Effector memory CD4-positive, alpha-beta T cell (primary cell): ENCODE measurements at places on chromosomes 13 and 19.

GRCh38 chr19:14603990-14604387 is 21.1 kb downstream of the CLEC17A start:
- no peak for DNase-seq

- DNase-seq, result no peak
Measured at GRCh38 chr13:18977857-18978256, 203.8 kb downstream of the TUBA3C start.

DNA sequence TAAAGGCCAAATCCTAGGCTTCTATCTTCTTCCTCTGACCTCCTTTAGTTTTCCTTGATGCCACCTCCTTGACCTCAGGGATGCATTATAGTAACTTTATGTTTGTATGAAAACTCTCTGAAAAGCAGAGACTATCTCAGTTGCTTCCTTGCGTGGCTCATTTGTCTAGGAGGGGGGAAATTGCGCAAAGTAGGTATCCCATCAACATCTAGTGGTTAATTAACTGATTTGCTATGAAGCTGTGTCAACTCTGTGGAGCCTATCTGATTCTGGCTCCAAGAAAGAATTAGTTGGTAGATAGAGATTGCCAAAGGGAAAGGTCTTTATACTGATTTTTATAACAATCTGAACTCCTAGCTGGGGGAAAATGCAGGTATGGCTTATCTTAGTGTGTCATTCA is 82.1 kb upstream of the FRY start:
- no peak for DNase-seq

DNA sequence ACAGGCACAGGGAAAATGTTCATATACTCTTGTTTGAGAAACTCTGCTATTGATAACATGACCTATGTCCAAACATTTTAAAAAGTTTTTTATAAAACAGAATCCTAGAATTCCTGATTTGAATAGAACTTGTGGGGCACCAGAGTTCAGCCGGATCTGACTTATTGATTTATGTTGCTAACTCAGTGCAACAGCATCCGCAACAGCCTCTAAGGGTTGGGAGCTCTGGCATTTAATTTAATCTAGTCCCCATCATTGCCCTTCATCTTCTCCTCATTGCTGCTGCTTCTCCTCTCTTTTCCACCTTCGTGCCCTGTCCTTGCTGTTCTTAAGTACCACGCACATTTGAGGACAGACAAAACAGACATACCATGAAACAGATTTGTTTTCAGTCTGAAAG is 214.5 kb downstream of the FGF14 start:
- DNase-seq, result no peak

- DNase-seq, result no peak
Measured at GRCh38 chr13:49082653-49083536, 107.2 kb downstream of the FNDC3A start.

GRCh38 chr19:29674374-29675119 is 9.3 kb downstream of the PLEKHF1 start:
- DNase-seq, result no peak

GRCh38 chr13:47039106-47039505 is 142.3 kb upstream of the HTR2A start:
- no peak for DNase-seq

- no peak for DNase-seq
Measured at GRCh38 chr13:99596180-99596579, 94.9 kb downstream of the TM9SF2 start.

- DNase-seq, result no peak
Measured at GRCh38 chr19:11401808-11402543, 17.1 kb downstream of the RGL3 start.

DNA sequence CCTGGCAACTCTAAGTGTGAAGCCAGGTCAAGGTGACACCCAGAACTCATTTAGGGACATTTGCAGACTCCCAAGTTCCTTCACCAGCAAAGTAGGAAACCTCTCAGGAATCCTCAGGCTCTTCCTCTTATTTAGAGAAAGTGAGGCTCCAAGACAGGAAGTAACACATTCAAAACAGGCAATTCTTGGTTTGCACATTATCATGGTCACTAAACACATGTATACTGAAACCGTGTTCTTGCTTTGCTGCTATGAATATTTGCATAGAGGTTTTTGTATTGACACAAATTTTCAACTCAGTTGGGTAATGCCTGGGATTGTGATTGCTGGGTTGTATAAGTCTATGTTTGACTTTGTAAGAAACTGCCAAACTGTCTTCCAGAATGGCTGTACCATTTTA is 13.2 kb upstream of the URI1 start:
- no peak for DNase-seq

DNA sequence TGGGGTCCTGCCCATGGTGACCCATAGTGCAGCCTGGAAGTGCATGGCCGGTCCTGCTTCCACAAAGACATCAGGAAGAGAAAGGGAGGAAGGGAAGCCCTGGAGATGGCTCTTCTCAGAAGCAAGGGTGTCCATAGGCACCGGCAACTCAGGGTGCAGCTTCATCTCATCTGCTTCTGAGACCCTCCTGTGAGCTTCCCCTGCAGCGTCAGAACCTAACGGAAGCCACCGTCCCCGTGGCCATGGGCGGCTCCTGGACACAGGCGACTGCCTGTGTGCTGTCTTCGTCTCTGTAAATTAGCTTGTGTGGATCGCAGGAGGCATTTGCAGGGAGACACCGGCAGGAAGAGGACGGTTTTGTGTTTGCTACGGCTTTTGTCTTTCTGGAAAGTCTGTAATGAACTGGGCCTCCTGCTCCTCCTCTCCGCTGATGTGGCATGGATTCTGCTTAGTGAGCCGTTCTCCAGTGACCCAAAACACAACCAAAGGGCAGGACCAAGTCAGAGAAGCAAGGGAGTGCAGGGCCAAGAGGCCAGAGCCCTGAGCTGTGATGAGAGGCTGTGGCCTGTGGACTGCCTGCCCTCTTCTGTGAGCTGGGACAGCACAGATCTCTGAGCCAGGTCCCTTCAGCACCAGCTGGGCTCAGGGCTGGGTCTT is 2.5 kb downstream of the ATP4B start:
- no peak for DNase-seq

DNA sequence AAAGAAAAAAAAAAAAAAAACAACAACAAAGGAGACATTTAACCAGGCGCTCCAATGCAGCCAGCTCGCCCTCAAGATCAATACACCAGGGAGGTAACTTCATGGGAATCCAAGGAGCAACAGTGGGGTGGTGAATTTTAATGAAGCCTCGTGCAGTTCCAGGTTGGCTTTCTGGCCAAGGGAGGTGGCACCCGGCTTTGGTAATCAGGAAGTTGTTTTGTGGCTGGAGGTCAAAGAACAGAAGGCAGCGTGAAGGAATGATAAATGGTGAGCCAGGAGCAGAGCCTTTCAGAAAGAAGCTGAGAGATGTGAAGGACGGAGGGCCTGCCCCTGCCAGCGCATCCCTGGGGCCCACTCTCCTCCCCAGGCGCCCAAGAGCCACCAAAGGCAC is 188.2 kb upstream of the TSC22D1 start:
- no peak for DNase-seq

- no peak for DNase-seq
Measured at GRCh38 chr19:13881251-13881691, 4.3 kb downstream of the NANOS3 start.

DNA sequence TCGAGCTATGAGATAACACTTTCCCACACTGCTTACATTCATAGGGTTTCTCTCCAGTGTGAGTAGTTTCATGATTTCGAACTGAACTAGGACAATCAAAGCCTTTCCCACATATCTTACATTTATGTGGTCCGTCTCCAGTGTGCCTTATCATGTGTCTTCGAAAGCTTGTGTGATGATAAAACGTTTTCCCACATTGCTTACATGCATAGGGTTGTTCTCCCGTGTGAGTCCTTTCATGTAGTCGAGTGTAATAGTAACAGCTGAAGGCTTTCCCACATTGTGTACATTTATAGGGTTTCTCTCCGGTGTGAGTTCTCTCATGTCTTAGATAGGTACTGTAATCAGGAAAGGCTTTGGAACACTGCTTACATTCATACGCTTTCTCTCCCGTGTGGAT is 16.3 kb downstream of the ZNF823 start:
- DNase-seq, result no peak

DNA sequence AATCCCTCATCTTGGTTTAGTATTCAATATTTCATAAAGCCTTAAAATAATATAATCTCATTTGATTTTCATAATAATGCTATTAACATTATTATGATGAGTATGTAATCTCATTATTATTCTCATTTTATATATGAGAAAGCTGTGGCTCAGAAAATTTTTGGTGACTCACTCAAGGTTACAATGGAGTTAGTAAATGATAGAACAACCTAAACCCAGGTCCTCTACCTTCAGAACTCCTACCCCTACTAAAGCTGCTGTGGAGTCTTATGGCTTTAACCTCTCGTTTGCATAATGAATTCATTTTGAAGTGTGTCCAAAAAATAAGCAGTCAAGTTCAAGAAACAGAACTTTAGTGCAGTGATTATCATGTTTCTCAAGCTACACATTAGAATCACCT is 226.3 kb downstream of the TBC1D4 start:
- no peak for DNase-seq

DNA sequence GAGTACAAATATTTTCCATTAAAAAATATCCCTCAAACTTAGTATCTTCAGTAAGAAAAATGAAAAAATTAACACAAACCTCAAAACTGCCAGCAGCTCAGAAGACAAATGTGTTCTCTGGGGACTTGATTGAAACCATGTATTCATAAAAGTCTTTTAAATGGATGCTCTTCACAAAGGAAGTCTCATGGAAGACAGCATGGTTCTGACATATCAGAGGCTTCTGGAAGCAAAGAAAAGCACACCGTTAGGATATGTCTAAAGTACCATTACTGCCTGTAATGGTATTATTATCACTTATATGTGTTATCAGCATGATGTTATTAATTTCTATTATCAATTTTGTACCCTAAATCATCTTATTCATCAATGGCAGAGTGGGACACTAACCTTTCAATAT is 302.8 kb downstream of the ENOX1 start:
- no peak for DNase-seq

- DNase-seq, result no peak
Measured at GRCh38 chr19:1237754-1238368, at the start of gene CBARP. CBARP (minus strand) TSS chr19:1238005; CDS start chr19:1236100, 1,905 bp downstream.

DNA sequence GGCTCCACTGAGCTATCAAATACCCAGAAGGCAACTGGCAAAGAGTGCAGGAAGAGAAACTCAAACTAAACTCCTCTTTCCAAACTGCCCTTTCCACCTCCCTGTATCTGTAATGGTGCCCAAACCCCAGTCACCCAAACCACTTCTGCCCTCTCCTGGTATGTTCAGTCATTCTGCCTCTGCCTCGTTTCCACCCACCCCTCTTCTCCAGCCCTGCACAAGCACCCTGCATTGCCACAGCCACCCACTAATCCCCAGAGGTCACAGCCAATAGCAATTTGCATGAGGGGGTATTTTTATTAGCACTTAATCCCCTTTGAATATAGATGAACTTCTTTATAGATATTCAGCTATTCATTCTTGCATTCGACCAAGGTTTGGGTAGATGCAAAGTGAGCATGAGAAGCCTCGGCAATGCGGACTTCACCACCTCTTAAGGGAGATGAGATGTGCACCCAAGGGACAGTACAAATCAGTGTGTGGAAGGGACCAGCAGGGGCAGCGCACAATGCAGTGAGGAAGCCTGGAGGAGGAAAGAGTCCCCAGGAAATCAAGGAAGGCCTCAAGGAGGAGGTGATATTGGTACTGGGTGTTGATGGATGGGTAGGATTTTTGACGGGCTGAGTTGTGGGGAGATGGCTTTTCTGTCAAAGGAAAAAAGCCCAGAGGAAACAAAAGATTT is 12.4 kb downstream of the TMEM272 start:
- DNase-seq, result peak; percentile 35

DNA sequence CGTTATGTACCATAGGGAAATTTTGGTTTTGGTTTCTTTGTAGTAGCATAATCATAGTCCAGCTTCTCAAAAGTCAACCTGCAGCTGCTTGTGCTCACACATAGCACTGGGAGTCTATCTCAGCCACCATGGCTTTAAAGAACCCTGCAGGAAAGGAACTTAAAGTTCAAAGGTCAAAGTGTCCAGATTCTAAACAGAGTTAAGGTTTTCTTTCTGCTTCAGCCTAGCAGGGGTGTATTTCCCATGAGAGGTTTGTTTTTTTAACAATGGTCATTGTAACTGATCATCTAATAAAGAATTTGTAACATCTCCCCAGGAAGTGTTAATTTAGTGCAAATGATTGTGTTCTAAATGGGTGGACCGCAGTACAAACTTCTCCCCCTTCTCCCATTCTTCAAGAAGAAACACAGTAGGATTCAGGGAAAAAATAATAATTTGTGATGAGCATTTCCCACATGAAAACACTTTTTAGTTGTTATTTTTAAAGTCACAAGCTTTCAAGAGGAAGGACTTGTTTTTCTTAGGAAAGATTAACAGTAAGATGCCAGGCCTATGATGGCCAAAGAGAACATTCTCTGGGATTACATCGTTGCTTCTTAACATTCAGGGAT is 168.0 kb downstream of the EFNB2 start:
- DNase-seq, result no peak

- peak; percentile 77 for DNase-seq
Measured at GRCh38 chr19:17847538-17848366, at the start of gene JAK3. JAK3 (minus strand) TSS chr19:17847982; CDS start chr19:17844417, 3,565 bp downstream.

DNA sequence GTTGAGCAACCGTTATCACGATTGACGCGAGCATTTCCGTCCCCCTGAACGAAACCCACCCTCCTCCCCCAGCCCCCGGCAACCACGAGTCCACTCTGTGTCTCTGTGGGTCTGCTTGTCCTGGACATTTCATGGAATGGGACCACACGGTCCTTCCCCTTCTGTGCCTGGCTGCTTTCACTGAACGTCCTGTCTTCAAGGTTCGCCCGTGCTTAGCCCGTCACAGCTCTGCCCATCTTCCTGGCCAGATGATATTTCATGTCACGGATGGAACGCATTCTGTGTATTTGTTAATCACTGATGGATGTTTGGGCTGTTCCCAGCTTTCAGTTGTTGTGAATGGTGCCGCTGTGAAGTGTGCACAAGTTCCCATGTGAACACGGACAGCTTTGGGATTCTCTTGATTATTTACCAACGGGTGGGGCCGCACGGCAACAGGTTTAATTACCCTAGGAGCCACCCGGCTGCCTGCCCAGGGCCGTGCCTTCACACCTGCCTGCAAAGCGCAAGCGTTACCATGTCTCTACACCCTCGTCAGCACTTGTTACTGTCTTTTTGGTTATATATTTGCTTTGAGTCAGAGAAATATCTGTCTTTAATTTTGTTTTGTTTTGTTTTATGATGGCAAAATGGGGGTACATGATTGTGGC is 42.5 kb downstream of the RASA3 start:
- no peak for DNase-seq

DNA sequence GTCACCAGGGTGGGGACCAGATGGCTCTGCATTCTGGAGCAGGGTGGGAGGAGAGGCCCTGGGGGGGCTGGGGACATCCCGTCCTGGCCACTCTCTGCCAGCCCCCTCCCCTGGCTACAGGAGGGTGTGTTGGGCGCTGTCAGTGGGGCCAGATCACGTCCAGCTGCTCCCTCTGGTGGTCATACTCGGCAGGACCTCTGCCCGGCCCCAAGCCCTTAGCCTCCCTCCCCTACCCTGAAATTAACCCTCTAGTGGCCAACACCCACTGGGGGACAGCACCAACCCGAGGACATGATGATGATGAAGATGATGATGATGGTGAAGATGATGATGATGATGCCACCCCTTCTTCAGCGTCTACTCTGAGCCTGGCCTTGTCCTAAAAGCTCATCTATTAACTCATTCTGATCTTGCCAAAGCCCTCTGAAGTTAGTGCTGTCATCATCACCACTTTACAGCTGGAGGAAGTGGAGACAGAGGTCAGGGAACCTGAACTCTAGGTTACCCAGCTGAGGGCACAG is 590 bp upstream of the LGI4 start:
- DNase-seq, result no peak

- DNase-seq, result no peak
Measured at GRCh38 chr19:971795-972194, 12.3 kb upstream of the WDR18 start.
